ENCODE measurements at places on chromosomes 6 and 20. TPM values are rescaled to one million over a fixed set of nuclear protein-coding genes. Genes with fewer than 3 reads are reported as not detected.

SRSF12 gene
- total RNA-seq: 0.11 TPM

XKR7 gene
- total RNA-seq: not detected

SLC32A1 gene
- not detected for total RNA-seq

ZFP64 gene
- 22.4 TPM for total RNA-seq

SCGN gene
- total RNA-seq: not detected

C2 gene
- total RNA-seq: 2.0 TPM

HMGN4 gene
- total RNA-seq: 72.0 TPM

TFAP2C gene
- total RNA-seq: 9.5 TPM

KHDC1 gene
- total RNA-seq: 3.9 TPM

ADTRP gene
- 6.9 TPM for total RNA-seq

LAMA2 gene
- total RNA-seq: 58.3 TPM

PAQR8 gene
- 4.1 TPM for total RNA-seq

TTLL9 gene
- under 0.01 TPM for total RNA-seq

FNDC11 gene
- 0.66 TPM for total RNA-seq

BMP6 gene
- total RNA-seq: 3.7 TPM

C20orf173 gene
- not detected for total RNA-seq

KIAA1586 gene
- total RNA-seq: 18.5 TPM

KCNG1 gene
- 103 TPM for total RNA-seq

ZSCAN16 gene
- 4.9 TPM for total RNA-seq

LINC00237 gene
- not detected for total RNA-seq
